Renal cortical epithelial cell (primary cell): ENCODE measurements at places on chromosomes 3 and 15.

DNA sequence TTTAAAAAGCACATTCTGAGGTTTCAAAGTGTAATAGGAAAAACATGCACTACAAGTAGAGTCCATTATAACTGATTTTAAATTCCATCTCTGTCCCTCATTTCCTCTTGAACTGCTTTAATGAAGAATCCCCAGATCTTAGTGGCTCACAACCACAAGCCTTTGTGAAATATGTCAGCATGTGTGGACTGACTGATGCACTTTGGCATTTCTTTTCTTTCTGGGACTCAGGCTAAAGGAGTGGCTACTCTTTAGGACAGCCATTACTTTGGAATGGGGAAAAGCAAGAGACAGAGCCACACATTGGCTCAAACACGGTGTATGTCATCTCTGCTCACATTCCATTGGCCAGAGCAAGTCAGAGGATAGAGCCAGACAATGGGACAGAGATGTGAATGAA, 139.6 kb downstream of the GRM7 start:
- peak; percentile 26 for DNase-seq

GRCh38 chr3:31884251-31884650, 96.8 kb downstream of the OSBPL10 start:
- DNase-seq, result no peak

- DNase-seq, result no peak
These were observed 10.5 kb downstream of the ANXA2 start for GRCh38 chr15:60387321-60387720.

DNA sequence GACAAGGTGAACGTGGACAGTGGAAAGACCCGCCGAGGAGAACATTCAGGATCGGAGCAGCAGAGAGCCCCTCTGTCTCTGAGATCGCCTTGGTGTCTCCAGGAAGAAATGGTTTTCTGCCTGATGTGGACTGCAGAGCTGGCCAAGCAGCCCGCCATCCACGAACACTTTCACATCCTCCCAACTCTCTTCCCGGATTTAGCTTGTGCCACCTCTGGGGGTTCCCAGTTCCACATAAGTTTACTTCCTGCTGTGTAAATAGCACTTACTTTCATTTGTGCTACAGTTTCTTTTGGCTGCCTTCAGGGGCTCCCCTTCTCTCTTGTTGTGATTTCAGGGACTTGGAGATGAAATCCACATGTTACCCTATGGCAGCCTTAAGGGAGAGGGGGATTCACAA, 48.4 kb downstream of the SEMA5B start:
- DNase-seq, result no peak

GRCh38 chr3:18372786-18373405, 52.2 kb downstream of the SATB1 start:
- DNase-seq, result peak; percentile 6

DNA sequence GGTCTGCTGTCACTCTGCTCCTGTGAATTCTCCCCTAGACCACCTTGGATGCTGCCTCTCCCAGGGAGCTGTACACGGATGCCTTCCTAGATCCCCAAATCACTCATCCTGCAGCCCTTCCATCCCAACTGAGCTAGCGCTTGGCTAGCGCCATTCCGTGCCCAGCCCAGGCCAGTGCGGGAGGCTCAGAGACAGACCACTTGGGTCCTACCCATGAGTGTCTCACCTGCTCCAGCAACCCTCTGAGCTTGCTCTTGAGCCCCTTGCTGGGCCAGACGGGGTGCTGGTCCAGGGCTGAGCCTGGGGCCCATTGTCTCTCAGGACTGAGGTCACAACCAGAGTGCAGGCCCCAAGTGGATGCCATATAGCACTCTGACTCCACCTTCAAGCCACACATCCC, 17.7 kb downstream of the SH2D7 start:
- DNase-seq, result no peak

- peak; percentile 58 for DNase-seq
These were observed 94.5 kb upstream of the ADAMTSL3 start for GRCh38 chr15:83559310-83559966.

- DNase-seq, result no peak
These were observed 286.7 kb downstream of the DOCK3 start for GRCh38 chr3:50961386-50961785.
